ENCODE measurements at places on chromosomes 6 and 20. TPM values are rescaled to one million over a fixed set of nuclear protein-coding genes. Genes with fewer than 3 reads are reported as not detected.

The RPS6KA2 gene
- 52.7 TPM for total RNA-seq

The PI3 gene
- not detected for total RNA-seq

The NCOA3 gene
- 42.6 TPM for total RNA-seq

The SLC17A1 gene
- total RNA-seq, result not detected

The CLPSL2 gene
- not detected for total RNA-seq

The FNDC11 gene
- not detected for total RNA-seq
